ENCODE measurements at places on chromosomes 4 and X.

- DNase-seq: no peak
Observed at GRCh38 chr4:159428975-159429692, 326.3 kb downstream of the RAPGEF2 start.

GRCh38 chr4:173531086-173531965, 1.3 kb upstream of the HAND2 start:
- DNase-seq: no peak

- no peak for DNase-seq
Observed at GRCh38 chr4:52143815-52144214, 92.7 kb downstream of the SPATA18 start.

DNA sequence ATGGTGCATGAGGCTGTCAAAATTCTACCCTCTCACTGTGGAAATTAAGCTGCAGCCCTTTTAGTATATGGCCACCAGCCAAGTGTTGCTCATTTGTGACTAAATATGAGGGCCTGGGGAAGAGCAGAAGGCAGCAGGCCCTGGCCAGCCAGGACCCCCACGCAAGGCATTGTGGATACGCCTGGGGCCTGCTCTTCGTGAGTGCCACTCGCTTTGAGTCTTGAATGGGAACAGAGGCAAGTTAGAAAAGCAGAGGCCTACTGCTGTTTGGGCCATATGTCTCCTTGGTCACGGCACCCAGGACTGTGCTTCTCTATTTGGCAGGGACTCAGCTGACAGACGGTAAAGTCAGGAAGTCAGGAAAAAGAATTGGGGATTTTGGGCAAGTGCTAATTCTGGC, 10.9 kb downstream of the RTL5 start:
- no peak for DNase-seq

DNA sequence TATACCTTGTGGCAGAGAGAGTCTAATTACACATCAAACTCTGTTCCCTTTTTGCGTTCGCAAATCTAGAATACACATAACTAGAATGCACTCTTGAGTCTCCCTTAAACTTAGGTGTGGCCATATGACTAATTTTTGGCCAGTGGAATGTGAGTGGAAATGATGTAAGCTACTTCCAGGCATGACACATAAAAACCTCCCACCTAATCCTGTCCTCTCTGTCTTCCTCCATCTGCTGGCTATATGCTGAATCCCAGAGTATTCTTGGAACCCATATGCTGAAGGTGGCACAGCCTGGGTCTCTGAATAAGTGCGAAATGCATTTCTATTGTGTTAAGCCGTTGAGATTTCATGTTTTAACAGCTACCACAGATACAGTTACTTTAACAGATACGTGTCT, 269.9 kb upstream of the NRK start:
- DNase-seq: no peak

DNA sequence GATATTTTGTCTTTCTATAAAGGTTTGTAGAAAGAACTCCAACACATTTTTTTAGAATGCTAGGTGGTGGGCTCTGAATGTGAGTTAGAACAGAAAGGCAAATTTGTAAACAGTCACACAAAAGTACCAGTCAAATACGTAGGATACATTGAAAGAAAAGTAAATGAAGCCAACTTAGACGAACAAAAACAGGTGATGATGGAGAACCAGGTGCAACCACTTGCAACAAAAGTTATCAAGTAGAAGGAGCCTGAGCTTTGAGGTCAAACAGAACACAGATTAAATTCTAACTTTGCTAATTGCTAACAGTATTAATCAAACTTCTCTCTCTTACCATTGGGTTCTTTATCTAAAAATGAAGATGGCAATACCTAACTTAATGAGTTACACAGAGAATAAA, 62.7 kb upstream of the DAPP1 start:
- no peak for DNase-seq

DNA sequence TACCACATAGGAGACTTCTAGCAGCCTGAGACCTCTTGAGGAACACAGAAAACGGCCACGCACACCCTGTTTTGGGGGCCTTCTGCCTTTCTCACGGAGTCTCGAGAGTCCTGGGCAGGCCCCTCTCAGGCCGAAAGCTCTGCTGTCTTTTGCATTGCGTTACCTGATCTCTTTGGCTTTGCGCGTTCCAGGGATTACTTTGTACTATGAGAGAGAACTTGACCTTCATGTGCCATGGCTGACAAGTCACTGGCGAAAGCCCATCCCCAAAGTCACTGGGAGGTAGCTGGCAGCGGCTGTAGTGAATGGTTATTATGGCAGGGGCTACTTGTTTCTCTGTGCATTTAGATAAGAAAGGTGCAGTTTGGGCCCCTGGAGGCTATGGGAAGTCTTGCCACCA, 8.0 kb upstream of the NAT8L start:
- DNase-seq: no peak

DNA sequence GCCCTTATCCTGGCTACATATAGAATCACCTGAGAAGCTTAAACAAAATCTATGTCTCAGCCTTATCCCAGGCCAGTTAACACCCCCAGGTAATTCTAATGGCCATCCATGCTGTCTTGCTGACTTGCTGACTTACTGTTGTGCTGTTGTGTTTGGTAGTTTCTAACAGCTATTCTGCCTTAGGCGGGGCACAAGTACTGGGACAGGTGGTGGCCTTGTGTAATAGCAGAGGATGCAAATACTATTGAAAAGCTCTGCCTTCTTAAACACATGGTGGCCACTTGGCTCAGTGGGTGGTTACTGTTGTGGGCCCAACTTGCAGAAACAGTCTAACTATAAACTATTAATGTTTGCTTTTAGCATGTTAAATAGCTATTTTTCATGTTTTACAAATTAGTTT, 56.2 kb downstream of the CDS1 start:
- DNase-seq: no peak
